Right cardiac atrium (tissue), 5 donors: ENCODE measurements at places on chromosomes 12 and 14.

GRCh38 chr12:113815031-113815430, 151.1 kb downstream of the RBM19 start:
- DNase-seq = no peak

DNA sequence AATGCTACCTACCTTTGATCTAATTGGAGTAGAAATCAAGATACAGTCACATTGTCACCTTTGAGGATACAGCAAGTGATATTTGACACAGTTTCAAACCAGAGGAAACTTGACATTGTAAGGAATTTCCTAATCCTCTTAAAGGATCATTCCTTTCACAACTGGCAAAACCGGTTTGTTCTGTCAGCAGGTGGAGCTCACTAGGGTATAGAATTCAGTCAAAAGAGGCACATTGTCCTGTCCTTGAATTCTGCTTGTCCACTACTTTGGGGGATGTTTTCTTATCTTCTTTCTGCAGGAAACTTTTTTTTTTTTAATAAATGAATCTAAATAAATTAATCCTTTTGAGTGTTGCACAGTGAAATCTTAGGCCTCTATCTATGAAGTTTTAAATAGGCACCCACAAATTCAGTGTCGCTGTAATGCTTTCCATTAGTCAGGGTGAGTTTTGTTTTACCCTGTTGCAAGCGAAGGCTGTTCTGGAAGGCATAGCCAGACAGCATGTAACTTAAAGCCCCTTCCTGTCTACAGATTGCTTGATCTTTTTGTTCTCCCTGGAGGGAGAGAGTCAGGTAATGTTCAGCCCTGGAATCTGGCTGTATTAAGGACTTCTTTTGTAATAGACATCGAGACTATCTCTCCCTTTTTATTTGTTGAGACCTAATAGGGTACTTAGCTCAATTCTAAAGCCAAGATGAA, 285.0 kb upstream of the RGS6 start:
- DNase-seq = no peak

- DNase-seq = no peak
Observed at GRCh38 chr12:13133886-13134285, 30.4 kb upstream of the GSG1 start.

DNA sequence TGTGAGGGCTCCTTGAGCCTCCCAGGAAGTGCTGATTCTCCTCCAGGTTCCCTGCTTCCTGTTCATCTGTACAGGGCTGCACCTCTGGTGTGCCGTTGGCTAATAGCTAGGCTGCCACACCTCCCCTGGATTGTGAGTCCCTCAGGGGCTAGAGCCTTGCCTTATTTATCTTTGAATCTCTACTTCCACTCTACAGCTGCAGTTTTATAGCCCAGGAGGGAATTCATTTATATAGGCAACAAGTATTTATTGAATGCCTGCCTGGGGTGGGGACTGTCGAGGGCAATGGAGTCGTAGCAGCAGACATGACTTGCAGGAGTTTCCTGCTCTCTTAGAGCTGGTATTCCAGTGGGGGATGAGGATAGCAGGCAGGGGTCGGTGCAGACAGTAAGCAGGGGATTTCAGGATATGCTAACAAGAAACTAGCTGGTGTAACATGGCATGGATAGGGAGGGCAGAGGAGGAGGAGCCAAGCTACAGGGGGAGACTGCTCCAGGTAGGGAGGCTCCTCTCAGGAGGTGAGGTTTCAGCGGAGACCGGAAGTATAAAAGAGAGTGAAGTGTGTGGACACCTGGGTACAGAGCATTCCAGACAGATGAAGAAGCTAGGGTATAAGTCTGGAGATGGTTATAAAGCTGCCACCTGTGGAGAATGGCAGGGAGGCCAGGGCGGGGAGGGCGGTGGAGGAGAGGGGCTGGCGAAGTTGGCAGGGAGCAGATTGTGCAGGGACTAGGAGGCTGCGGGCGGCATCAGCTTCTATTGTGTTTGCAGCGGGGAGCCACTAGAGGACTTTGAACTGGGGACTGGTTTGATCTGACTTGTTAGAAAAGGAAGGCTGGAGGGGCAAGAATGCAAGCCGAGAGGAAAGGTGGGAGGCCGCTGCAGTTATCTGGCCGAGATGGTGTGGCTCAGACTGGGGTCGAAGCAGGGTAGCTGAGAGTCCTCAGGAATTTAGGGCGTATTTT, 17.2 kb downstream of the USP30 start:
- no peak for DNase-seq

DNA sequence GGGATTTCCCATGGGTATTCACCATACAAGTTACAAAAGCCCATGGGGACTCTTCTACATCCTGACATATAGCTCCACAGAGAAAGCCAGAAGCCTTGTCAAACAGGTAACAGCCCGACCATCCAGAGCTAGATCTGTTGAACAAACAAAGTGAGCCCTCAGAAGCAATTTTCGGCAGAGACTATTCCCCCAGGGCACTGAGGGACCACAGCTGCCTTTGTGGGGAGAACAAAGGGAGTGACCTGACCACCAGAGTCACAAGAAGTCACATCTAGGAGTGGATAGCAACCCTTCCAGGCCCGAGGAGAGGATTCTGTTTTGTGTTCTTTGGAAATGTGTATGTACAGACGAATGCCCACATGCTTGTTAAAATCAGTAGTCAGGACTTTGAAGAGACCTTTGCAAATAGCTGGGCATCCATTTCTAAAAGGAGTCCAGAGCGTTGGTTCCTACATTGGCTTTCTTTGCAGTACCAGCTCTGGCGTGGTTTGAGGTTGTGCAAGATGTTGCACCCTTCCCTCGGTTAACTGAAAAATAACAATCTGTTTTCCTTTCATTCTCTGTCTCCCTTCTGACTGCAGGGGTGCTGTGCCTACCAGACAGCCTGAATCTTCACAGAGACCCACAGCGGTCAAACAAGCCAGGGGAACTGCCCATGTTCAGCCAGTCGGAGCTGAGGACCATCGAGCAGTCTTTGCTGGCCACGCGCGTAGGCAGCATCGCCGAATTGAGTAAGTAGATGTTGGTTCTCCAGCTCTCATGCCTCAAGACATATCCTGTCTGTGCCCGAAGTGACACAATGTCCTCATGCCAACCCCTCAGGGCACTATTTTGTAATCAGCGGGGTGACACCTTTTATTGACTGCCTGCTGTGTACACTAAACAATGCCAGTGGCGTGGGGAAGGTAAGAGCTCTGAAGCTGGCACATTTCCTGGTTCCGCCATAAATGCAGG, 165.4 kb upstream of the PWP1 start:
- no peak for DNase-seq

- DNase-seq = no peak
Observed at GRCh38 chr14:101780390-101780789, 18.9 kb downstream of the PPP2R5C start.

GRCh38 chr12:106682594-106683234, 91.8 kb upstream of the RIC8B start:
- no peak for DNase-seq

- no peak for DNase-seq
Observed at GRCh38 chr14:54803926-54804537, 98.6 kb downstream of the GCH1 start.

GRCh38 chr12:105374303-105374702, 43.8 kb downstream of the C12orf75 start:
- DNase-seq = no peak

DNA sequence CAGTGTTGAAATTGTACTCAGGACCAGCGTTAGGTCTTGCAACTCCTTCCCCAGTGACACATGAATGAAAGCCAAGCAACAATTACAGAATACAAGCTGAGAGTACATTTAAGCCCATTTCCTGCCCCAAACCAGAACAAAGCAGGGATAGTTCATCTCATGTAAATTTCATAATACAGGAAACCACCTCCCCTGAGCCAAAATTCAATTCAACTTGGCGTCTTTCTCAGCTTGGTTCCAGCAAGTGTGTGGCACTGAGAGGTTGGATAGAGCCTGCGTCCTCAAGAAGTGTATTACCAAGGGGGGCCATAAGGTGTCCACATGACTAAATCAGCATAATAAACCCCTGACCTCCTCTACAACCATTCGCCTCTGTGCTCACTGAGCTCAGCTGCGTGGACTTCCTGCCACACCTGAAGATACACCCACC, 278.9 kb upstream of the CRY1 start:
- no peak for DNase-seq

DNA sequence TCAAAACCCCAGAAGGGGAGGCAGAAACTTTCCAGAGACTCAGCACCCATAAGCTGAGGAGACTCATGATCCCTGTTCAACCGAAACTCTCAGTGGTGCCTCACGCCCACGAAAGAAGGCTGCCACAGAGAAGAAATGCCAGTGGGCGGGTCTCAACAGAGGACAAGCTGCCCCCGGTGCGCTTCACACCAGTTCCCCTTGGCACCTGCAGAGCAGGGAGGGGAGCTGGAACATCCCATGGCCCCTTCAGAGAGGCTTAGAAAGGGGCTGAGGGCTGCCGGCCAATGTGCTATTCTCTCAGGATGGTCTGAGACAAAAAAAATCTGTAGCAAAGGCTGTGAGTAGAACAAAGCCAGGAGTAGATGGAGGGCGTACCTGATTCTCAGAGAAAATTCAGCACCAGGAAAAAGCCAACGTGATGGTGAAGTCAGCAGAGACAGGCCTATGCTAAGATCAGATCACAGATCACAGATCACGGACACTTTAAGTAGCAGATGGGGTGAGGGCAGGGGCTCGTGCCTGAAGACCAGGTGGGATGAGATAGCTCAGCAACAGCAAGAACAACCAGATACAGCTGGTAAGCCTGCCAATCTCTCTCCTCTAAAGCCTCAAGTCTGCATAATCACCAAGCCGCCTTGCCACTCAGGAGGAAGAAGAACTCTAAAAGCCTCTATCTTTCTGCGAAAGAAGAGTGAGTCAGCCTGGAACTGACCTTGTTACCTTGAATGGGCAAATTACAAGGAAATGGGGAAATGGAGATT, 206.4 kb upstream of the GRIP1 start:
- no peak for DNase-seq

DNA sequence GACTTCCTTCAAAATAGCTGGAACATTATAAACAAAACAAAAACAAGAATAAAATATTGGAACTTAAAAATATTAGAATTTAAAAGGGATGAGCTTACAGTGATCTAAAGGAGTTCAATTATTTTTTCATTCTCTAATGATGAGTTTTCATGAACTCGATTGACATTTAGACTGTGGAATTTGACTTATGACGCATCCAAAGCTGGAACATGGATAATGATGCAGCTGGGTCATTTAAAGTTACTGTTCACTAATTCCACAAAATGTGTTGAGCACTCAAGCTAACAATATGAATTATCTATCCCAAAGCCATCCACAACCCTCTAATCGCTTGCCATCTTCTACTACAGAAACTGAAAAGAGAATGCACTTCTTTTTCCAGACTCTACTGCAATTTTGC, 42.5 kb downstream of the LIN7A start:
- DNase-seq = no peak

GRCh38 chr14:53247596-53248370, 94.7 kb upstream of the DDHD1 start:
- DNase-seq = no peak

DNA sequence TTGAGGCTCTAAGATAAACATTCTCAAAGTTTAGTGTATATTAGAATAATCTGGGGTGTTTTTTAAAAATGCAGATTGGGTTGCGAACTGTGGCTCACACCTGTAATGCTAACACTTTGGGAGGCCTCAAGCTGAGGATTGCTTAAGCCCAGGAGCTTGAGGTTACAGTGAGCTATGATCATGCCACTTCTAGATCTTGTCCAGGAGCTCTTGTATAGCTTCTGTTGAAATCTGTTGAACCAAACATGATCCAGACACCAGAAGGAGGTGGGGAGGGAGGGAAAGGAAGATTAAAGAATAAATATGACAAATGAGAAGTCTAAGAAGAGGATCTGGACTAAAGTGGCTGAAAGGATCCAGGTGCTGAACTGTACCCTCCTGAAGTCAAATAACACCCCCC, 14.4 kb downstream of the PDE1B start:
- no peak for DNase-seq

DNA sequence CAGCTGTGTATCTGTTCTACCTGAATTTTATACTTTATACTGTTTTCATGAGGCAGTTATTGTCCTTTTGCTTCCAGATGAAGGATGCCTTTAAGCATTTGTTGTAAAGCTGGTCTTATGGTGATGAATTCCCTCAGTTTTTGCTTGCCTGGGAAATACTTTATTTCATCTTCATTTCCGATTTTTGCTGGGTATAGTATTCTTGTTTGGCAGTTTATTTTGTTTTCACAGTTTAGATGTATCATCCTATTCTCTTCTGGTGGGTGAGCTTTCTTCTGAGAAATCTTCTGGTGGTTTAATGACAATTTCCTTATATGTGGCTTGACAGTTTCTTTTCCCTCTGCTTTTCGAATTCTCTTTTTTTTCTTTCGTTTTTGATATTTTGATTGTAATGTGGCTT, 188.1 kb downstream of the NUBPL start:
- DNase-seq = no peak

GRCh38 chr12:65162609-65163008, 6.8 kb upstream of the LEMD3 start:
- no peak for DNase-seq
